ENCODE measurements at places on chromosomes 5 and 9.

GRCh38 chr5:40879163-40879942 lies 29.9 kb upstream of the C7 start:
- DNase-seq: no peak

- DNase-seq: no peak
These were observed 19.6 kb upstream of the TNC start for GRCh38 chr9:115137526-115137925.

- no peak for DNase-seq
These were observed 61.1 kb downstream of the TARS1 start for GRCh38 chr5:33501899-33502298.

DNA sequence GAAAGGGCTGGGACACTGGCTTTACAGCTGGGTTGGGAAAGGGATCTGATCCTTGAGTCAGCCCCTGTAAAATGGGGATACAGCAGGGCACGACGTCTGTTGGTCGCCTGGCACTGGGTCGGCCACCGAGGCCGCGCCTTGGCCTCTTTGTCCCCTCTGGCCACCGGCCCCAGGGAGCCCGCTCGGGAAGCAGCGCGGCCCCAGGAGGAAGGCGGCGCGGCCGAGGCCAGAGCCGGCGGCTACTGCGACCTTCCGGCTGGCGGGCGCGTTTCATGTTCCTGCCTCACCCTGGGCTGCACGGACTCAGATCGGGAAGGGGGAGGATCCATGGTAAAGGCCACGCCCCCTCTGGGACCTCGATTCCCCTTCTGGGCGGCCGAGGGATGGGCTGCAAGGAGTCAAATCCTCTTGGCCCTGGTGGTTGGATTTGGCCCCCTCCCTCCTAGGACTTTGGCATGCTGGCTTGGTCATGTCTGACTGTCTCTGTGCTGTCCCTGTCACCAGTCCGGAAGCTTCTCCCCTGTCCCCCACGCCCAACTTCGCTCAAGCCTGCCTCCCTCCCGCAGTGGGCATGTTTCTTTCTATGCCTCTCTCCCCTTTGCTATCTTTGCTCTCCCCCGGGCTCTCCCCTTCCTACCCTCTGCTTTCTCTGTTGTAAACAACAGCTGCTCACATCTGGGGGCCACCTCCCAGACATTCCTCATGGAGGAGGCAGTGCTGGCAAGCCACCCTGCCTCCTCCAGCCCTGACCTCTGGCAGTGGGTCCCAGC lies 25.8 kb downstream of the FPGS start:
- DNase-seq: no peak

All from effector CD4-positive, alpha-beta T cell (primary cell).